ENCODE measurements at places on chromosomes 5 and 9.

DNA sequence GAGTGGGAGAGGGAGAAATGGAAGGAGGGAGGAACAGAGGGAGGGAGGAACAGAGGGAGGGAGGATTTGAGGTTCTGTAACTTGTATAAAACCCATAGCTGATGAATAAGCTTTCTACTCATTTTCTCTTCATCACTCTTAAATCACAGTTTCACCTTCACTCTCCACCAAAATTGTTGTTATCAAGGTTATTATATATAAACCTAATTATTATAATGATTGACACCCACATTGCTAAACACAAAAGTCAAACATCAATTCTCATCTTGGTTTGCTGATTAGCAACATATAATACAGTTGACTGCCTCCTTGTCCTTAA, 229.0 kb upstream of the PAPPA start:
- DNase-seq = no peak

- DNase-seq = no peak
These were observed 145.9 kb upstream of the ADCY2 start for GRCh38 chr5:7250004-7250403.

GRCh38 chr5:6673963-6674362, 39.3 kb upstream of the TENT4A start:
- DNase-seq = no peak

DNA sequence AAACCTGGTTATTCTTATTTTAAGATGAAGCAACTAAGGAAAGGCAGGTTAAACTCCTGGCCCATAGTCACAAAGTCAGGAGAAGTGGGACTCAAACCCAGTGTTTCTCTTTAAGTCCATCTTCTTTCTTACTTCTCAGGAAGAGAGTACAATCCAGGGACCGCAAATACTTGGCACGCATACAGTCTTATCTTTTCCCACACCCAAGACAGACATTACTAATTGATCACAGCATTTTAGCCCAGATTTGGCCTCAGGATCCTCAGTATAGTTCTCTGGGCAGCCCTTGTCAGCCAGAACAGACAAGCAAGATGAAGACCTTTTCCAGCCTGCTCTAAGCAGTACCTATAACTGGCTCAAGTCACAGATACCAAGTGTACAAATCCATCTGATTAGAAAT, 125.5 kb upstream of the RAI14 start:
- DNase-seq = no peak

GRCh38 chr9:73780916-73781315, 629.3 kb downstream of the ANXA1 start:
- no peak for DNase-seq

- no peak for DNase-seq
These were observed 371.9 kb downstream of the CETN3 start for GRCh38 chr5:90037646-90038045.

Data from stimulated activated CD8-positive, alpha-beta memory T cell treated with anti-CD3 and anti-CD28 coated beads, Interleukin-15, amount 100 ng/mL, for 24 hours (primary cell).